ENCODE measurements at places on chromosomes 6 and 20.
A peak's percentile ranks its signal among the peaks of the same experiment; 100 is the strongest.

DNA sequence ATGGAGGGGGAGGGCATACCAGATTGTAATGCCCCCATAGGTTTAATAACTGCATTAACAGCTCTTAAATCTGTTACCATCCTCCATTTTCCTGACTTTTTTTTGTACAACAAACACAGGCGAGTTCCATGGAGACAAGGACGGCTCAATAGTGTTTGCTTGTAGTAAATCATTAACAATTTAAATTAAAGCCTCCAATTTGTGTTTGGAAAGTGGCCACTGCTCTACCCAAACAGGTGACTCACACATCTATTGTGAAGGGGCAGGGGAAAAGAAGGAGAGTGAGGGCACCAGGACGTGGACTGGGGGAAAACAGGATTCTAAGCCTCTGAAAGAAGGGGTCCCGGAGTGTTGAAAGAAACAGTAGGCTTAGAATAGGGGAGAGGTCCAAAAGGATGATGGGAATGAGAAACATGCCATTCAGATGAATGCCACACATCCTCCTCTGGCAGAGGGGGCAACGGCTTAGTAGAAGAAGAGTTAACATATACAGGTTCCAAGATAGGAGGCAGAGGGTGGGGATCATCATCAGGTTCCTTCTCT lies 6.9 kb downstream of the GLYATL3 start:
- no peak for DNase-seq

DNA sequence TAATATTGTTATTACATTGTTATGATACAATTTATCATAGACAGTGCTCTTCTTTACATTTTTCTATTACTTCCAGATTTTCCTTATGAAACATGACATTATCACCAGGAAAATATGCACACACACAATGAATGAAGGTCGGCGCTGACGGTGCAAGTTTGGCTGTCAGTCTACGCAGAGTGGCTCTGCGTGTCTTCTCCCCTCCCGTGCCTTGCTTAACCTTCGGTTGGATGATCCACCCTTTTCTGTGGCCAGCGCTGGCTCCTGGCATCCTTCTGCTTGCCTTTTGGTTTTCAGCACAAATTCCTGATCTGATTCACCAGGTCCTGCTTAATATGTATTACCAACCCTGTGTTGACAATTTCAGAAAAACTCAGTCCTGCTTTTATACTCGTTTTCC lies 157.4 kb downstream of the TSHZ2 start:
- no peak for DNase-seq

GRCh38 chr6:9140172-9140571 lies 704.8 kb upstream of the SLC35B3 start:
- DNase-seq = no peak

- no peak for DNase-seq
Observed at GRCh38 chr6:53924277-53924676, 129.5 kb downstream of the LRRC1 start.

DNA sequence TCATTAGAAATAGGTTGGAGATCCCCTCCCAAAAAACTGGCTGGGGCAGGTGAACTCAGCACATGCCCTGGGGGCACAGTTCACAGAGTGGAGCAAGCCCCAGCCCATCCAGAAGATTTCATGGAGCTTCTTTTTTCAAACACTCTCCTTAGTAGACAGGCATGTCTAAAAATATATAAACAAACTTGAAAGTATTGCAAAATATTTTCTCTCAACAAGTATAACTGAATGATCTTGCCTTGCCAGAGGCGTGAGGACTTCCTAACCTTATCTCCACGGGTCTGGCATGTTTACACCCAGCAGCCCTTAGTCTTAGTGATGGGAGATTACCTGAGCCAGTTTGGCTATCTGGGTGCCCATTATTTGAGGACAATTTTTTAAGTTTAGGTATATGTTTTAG lies 107.1 kb downstream of the QRSL1 start:
- no peak for DNase-seq

- DNase-seq = no peak
Observed at GRCh38 chr20:47557218-47557617, 55.5 kb downstream of the NCOA3 start.

GRCh38 chr20:63739130-63740069 lies at the start of gene SLC2A4RG:
Gene SLC2A4RG, plus strand, starts transcription at chr20:63739776. Its CDS starts 137 bp downstream, at chr20:63739913.
- DNase-seq = no peak

- no peak for DNase-seq
Observed at GRCh38 chr6:13488015-13488895, 855 bp upstream of the GFOD1 start.

- DNase-seq = no peak
Observed at GRCh38 chr6:6052216-6052615, 45.5 kb upstream of the NRN1 start.

DNA sequence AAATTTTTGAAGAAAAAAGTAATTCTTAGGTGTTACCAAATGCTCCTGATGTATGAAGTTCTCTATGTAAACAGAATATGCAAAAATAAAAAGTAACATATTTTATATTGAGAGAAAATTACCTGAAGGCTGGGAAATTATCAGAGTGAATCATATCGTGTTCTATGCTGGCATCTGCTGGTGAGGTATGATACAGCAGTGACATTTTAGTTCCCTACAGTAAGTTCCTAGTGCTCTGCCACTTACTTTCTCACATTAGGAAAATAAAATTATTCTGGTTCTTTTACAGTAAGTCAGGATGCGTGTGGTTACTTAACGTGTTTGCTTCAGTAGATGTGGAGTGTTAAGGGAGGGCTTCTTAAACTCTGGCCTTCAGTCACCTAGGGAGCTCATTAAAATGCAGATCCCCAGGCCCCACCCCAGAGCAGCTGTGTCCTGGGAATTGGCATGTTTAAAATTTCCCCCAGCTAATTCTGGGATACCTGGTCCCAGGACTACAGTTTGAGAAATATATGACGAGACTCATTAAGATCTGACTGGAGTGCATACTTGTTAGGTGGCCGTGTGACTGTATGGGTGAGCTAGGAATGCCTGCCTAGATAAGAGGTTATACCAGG lies 3.2 kb downstream of the ACTR5 start:
- DNase-seq = no peak

GRCh38 chr6:159114569-159114968 lies 54.6 kb upstream of the FNDC1 start:
- DNase-seq = no peak

DNA sequence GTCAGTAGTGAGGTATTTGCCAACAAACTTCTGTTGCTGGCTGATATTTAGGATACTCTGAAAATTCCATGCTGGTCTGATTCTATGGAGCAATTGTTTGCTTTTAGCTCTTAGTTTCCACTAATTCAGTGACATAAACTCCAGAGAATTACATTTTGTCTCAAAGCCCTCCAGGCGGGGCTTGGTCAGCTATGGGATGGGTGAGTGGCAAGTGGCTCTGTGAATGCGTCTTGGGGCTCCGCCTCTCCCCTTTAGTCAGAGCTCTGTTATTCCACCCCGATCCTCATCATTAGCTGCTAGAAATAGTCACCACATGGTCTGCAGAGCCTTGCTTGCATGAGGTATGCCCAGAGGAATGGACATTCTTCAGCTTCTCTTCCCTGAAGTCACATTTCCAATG lies 540.6 kb downstream of the QKI start:
- no peak for DNase-seq

DNA sequence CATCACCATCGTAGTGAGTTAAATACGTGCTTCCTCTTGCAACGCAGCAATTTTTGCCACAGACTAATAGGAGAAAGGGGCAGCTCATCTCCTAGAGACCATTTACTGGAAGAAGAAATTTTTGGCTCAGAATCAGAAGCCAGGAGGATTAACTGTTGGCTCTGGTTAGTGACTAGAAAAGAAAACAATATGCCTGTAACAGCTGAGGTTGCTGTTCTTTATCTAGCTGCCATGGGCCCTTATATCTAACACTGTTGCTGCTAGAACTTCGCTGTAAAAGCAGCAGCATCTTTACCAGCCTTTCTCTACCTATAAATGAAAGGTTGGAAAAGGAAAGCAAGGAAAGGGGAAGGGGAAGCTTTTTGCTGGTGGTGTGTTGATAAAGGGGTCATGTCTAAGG lies 65.9 kb downstream of the FAM135A start:
- no peak for DNase-seq

DNA sequence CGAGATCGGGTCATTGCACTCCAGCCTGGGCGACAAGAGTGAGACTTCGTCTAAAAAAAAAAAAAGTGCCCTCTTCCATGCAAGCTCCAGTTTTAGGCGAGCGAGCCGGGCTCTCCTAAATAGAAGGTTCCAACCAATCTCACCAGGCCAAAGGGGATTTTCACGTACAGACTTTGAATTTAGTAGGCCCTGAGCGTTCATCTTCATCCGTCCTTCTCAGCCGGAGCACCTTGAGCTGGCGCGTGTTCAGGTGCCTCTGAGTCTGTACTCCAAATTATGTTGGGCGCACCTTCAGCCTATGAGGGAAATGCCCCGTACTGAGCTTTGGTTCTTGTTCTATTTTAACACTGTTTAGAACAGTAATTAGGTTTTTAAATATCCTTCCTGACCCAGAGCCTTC lies 817 bp upstream of the TAP2 start:
- no peak for DNase-seq

GRCh38 chr6:11155589-11155988 lies 44.1 kb upstream of the ERVFRD-1 start:
- DNase-seq = no peak

GRCh38 chr20:16366529-16366928 lies 206.7 kb downstream of the KIF16B start:
- no peak for DNase-seq

GRCh38 chr6:1757131-1757530 lies 147.4 kb downstream of the FOXC1 start:
- DNase-seq = no peak

- DNase-seq = no peak
Observed at GRCh38 chr20:45853484-45853883, 3.7 kb downstream of the ACOT8 start.

- no peak for DNase-seq
Observed at GRCh38 chr6:42400886-42401612, 50.7 kb downstream of the TRERF1 start.

GRCh38 chr6:157219201-157220200 lies 103.8 kb downstream of the TMEM242 start:
- DNase-seq = no peak

DNA sequence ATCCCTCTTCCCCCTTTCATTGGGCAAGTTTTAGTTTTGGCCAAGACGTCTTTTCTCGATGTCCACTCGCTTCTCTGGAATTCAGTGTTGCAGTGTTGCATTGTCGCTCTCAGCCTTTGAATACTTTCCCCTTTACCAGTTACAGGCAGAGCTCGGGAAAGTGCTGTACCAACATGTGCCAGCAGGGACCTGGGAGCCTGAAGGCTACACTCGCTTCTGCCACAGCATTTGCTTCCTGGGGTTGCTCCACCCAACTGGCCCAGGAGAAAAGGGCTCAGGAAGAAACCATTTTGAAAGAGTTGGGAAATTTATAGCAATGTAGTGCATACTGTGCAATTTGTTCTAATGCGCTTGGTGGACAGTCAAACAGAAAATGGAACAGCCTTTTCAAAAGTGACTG lies 78.6 kb downstream of the LINC00237 start:
- no peak for DNase-seq

DNA sequence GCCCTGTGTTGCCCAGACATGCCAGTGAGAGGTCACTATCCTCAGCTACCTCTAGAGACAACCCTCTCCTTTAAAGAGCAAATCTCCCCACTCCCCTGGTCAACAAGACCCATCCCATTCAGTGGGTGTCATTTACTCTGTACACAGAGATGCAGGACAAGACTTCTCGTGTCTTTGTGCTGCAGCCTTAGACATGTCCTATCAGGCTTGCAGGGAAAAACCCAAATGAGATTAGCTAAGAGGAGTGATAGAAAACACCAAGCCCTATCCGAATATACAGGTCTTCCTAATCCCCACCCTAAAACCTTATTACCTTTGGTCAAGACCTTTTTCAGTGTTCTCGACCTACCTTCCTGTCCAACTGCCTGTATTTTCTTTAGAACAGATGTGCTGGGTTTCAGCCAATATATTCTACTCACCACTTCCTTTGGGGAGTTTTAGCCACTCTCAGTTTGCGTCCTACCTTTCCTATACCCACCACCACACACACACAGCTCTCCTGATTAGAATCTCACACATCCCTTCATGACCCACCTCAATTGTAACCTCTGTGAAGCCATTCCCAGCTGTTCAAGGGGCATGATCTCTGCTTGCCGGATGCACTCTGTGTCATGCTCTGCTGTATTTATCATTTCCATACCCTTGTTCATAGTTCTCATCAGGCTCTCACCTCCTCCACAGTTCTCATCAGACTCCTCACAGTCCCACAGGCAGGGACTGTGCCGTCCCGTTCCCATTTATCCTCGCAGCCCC lies 39.7 kb downstream of the TRAM2 start:
- DNase-seq = no peak

GRCh38 chr6:150313781-150314180 lies 55.0 kb upstream of the IYD start:
- no peak for DNase-seq

GRCh38 chr20:63560856-63561609 lies 7.1 kb downstream of the FNDC11 start:
- no peak for DNase-seq

DNA sequence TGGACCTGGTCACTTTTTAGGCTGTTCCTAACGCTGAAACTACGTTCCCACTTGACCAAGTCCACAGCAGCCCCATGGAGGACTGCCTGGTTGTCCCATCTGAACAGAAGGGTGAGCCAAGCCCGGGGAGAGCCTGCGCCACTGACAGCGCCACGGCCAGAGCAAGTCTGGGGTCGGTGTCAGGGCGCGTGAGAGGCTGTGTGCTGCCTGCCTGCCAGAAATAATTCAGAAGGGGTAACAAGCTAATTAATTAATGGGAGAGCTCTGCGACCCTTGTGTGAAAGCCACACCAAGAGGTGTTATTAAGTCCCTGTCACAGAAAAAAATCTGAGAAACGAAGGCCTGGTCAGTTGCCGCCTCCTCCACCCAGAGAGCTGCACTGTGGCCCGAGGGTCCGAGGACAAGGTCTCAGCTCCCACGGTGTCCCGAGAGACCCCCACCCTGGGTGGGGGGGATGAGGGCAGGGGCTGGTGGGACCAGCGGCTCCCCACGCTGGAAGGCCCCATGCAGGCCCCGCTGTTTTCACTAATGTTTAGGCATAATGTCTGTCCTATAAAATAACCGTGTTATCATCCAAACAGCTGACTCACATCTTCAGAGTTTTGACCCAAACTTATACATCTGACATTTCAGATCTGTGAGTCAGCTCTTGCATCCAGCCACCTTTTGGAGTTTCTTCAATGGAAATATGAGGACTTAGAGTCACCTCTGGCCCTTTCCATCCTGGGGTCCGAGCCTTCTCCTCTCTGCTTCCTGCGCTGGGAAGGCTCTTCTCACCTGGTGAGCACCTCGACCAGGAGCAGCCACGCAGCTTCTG lies 58.5 kb downstream of the DLL1 start:
- DNase-seq = no peak

DNA sequence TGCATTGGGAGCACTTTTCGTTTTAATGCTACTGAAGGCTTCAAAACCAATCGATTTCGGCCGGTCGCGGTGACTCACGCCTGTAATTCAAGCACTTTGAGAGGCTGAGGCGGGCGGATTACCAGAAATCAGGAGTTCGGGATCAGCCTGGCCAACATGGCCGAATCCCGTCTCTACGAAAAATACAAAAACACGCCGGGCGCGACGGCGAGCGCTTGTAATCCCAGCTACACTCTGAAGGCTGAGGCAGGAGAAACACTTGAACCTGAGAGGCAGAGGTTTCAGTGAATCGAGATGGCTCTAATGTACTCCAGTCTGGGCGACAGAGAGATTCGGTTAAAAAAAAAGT lies 58.4 kb downstream of the TRIM38 start:
- no peak for DNase-seq

GRCh38 chr20:36836591-36837269 lies 39.2 kb upstream of the TLDC2 start:
- peak; percentile 57 for DNase-seq

All from stimulated activated CD4-positive, alpha-beta T cell treated with anti-CD3 and anti-CD28 coated beads, Interleukin-1b, Interleukin-23, amount 100 ng/mL, for 24 hours (primary cell).